ENCODE measurements at places on chromosomes 2 and 18.

- no peak for DNase-seq
These were observed 127.3 kb downstream of the FAM210A start for GRCh38 chr18:13599031-13599430.

DNA sequence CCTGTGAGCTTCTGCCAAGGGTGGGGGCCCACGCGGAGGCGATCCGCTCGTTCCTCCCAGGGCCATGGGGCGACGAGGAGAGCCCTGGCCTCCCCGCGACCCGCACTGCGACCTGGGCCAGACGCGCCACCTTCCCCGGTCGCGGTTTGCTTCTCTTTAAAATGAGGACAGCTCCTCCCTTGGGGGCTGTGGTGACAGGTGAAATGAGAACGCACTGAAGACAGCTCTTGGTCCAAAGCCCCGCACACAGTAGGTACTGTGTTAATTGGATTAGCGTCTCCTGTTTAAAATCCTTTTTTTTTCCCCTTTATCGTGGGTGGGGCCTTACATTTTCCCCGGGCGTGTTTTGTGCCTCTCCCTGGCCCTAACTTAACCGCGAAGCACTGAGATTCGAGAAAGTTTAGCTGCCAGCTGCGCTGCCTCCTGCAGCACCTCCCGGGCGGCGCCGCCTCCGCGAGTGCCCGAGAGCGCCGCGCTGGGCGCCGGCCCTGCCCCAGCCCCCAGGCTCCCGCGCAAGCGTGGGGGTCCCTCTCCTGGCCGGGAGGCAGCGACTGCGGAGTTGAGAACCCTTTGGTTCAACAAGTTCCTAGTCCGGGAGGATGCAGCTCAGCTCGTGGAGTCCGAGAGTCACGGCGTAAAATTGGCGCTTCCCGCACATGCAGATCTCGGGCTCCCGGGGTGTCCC is 1.1 kb downstream of the HPCAL1 start:
- no peak for DNase-seq

DNA sequence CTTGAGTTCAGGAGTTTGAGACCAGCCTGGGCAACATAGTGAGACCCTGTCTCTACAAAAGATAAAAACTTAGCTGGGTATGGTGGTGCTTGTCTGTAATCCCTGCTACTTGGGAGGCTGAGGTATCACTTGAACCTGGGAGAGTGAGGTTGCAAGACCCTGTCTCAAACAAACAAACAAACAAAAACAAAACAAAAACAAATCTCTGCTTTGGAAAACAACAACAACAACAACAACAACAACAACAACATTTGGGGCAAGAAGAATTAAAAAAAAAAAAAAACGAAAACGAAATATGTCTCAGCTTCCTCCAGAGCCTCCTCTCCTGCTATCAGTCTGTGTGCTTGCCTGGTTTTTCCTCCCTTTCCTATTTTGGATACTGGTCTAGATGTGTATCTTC is 16.9 kb downstream of the SLC4A1AP start:
- no peak for DNase-seq

GRCh38 chr2:29317077-29317517 is 201.9 kb downstream of the CLIP4 start:
- no peak for DNase-seq

- DNase-seq, result peak; percentile 79
These were observed 282.7 kb downstream of the DLGAP1 start for GRCh38 chr18:4172196-4173100.

- DNase-seq, result no peak
These were observed 31.6 kb downstream of the NDUFS1 start for GRCh38 chr2:206127656-206128055.

GRCh38 chr2:219218217-219218731 is 484 bp downstream of the ABCB6 start:
- DNase-seq, result peak; percentile 81

DNA sequence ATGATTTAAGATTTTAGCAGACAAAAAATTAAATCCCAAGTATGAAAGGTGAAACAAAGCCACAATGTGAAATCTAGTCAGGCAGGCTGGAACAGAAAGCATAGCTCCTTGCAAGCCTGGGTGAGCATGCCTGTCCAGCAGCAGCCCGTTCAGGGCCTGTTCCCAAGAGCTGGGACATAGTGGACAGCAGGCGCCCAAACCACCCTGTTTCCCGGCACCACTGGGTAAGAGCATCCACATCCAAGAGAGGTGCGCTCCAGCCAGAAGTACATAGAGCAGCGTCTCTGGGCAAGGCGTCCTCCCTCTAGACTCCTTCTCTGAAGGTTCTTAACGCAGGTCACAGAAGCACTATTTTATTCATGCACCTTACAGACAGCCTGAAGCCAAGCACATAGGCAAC is 80.8 kb downstream of the DNER start:
- no peak for DNase-seq

- DNase-seq, result no peak
These were observed 281.1 kb upstream of the COL3A1 start for GRCh38 chr2:188693111-188693510.

DNA sequence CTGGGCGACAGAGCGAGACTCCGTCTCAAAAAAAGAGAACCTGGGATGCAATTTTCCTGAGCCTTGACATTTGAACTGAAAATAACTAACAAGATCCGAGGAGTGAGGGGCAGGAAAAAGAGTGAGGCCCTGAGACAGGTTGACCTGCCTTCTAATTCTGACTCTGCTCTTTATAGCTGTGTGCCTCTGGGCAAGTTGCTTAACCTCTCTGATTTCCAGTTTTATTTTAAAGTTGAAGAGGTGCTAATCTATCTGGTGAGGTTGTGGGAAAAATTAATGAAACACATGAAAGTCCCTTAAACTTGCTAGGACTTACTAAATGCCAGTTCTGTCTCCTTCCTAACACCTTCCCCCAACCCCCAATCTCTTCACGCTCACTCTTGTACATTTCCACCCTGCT is 108.4 kb upstream of the MGAT5 start:
- DNase-seq, result no peak

DNA sequence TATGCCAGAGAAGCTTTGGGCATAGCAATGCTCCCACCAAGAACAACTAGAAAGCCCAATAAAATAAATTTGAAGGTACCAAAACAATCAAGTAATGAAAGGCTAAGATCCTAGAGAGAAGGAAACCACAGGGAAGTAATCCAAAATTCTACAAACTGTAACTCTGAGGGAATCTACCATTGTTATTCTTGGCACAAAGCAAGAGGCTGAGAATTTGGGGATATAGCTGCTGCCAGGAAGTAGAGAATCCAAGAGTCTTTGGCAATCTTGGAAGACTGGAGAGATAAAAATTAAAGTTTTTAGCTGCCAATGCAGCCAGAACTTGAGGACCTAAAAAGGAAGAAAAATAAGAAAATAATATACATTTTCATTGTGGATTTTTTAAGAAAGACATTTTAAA is 68.5 kb downstream of the PIGN start:
- DNase-seq, result no peak

DNA sequence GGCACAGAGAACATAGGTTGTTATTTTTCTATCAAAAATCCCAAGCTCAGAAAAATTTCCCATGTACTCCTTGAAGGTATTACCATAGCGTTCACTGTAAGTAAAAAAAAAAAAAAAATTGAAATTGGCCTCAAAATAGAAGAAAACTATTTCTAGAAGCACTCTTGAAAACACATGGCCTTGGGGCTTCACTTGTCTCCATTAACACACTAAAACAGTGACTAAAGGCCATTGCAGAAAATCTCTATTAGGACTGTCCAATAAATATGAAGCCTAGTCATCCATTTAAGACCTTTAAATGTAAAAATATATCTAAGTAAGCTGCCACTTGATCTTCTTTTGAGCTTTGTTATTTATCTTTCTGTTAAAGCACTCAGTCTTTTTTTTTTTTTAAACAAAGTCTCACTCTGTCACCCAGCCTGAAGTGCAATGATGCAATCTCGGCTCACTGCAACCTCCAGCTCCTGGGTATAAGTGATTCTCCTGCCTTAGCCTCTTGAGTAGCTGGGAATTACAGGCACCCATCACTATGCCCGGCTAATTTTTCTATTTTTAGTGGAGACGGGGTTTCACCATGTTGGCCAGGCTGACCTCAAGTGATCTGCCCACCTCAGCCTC is 35.8 kb downstream of the CCDC68 start:
- no peak for DNase-seq

DNA sequence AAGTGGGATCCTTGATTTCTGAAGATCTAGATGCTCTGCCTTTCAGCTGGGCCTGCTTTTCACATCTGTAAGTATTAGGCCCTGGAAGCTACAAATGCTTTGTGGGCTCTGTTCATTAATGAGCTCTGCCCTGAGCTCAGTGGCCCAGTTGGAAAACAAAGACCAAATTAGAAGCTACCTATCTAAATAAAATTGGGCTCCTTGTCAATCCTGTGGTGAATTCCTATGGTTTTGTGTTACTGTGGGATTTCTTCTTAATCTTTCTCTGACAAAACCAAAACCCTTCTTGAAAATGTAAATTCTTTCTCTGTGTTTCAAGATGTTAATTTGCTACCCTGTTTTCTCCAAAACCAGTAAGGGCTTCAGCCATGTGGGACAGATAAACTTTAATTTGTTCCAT is 219.0 kb upstream of the HS6ST1 start:
- DNase-seq, result no peak

- DNase-seq, result no peak
These were observed 218.9 kb upstream of the COPS8 start for GRCh38 chr2:236866542-236867340.

- DNase-seq, result no peak
These were observed 39.2 kb upstream of the RNU4ATAC start for GRCh38 chr2:121491518-121491917.

DNA sequence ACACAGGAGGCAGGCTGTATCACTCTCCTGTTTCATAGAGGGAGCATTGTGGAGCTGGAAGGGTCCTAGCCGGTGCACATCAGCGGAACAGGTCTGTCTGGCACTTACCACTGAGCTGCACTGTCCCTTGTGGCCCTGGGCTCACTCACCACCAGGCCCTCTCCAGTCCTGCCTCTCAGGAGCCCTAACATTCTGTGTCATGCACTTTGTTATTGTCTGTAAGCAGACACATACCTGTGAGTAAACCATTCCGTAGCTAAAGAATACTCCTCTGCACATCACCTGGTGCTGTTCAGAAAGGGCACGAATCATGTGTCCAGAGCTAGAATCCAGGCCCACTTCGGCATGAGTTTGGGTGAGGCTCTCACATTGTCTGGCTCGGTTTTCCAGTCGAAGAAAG is 93.6 kb downstream of the CRIM1 start:
- no peak for DNase-seq

DNA sequence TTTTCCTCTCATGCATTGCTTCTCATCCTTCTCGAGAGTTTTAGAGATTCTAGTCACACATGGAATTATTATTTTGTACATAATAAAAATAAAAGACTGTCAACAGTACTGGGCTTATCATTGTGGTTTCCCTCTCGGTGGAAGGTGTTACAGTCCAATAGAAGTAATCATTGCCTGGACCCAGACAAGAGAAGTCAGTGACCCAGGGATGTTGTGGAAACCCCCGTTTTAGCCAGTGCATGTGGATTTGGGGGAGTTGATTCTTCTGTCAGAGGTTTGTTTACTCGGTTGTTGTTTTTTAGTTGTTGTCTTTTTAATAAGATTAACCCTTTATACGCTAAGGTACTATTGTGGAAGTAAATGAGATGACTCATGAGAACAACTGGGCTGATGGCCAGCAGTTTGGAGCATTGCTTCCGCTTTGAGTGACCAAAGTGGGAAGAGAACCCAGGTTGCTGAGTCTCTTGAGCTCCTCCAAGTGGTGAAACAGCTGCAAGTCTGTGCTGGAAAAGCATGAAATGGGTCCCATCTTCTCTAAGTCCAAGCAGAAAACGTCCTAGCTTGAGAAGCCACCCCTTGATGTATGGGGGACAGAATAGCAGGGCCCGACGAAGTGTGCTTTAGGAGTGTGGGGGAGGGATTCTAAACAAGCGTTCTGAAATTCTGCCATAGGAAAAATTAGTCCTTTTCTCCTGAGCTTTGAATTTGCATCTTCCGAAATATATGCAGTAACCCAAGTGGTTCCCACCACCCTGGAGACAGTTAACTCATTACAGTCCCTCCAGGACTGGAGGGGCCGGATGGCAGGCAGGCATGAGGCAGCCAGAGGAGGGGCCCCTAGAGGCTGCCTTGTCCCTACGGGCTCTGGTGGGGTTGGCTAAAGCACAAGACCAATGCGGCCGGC is 61.8 kb upstream of the GPR45 start:
- DNase-seq, result peak; percentile 60

DNA sequence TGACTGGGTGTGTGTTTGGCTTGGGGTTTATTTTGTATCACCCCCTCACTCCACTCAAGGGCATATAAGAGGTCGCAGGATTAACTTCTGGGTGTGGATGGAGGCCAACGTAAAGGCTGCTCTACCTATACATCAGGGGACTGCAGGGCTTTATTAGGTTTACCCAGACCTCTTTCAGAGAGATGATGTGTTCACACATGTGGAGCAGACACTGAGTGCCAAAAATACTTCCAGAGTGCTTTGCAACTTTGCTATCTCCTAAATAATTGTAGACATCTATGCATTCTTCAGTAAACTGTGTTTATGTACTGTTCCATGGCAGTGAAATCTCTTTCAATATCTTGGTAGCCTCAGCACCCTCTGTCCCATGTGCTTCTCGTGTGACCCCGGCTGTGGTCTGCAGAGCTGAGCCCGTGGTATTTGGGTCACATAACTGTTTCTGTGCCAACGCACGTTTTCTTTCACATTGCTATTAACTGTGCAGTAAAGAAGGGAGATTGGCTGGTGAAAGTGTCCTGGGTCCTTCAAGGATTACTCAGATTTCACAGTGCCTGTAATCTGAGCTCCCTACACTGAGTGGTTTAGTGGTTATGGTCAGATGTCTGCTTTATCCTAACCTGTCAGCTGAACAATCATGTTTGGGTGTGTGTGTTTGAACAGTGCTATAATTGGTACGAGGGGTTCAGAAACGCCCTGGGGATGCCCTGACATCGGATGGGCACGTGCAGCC is 208.1 kb downstream of the VAPA start:
- DNase-seq, result no peak

- DNase-seq, result no peak
These were observed 11.0 kb upstream of the NCKAP5 start for GRCh38 chr2:133579274-133579673.

DNA sequence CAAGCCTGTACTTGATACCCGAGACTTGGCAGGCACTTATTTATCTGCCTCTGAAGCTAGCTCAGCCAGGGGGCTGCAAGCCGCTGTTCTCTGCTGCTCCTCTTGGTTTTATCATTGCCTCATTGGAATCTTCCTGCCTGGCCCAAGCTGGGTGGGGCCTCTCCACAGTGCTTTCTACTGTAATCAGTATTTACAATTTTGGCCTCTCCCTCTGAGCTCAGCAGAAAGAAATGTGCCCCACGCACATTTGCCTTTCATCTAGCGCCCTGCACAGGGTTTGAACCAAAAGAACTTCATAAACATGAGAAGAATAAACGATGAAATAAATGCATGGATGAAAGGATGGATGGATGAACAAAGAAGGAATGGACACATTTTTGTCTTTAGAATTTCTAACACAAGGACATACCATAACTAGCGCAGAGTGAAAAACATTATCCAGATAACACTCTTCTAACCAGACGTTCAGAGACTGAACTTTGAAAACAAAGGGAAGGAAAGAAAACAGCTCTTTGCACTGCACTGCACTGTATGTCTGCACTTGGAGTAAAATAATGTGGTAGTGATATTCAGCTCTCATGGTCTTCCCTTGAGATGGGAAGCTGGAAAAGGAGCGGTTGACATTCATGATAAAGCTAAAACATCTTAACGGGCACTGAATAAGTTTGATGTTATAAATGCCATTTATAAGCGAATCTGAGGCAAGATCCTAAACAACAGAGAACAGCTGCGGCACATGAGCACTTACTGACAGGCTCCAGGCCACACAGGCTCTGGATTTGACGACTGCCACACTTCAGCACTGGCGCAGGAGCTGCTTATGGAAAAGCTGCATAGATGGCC is 86.8 kb upstream of the SP3 start:
- DNase-seq, result no peak

- DNase-seq, result no peak
These were observed 78.4 kb upstream of the ZSWIM2 start for GRCh38 chr2:186927185-186927866.
